Cardiac septum (tissue), 1 donor: ENCODE measurements at places on chromosomes 11 and 22. TPM values are rescaled to one million over a fixed set of nuclear protein-coding genes. Genes with fewer than 3 reads are reported as not detected.

GRCh38 chr11:65560555-65561418, 2.6 kb upstream of the LTBP3 start:
- DNase-seq: no peak

DNA sequence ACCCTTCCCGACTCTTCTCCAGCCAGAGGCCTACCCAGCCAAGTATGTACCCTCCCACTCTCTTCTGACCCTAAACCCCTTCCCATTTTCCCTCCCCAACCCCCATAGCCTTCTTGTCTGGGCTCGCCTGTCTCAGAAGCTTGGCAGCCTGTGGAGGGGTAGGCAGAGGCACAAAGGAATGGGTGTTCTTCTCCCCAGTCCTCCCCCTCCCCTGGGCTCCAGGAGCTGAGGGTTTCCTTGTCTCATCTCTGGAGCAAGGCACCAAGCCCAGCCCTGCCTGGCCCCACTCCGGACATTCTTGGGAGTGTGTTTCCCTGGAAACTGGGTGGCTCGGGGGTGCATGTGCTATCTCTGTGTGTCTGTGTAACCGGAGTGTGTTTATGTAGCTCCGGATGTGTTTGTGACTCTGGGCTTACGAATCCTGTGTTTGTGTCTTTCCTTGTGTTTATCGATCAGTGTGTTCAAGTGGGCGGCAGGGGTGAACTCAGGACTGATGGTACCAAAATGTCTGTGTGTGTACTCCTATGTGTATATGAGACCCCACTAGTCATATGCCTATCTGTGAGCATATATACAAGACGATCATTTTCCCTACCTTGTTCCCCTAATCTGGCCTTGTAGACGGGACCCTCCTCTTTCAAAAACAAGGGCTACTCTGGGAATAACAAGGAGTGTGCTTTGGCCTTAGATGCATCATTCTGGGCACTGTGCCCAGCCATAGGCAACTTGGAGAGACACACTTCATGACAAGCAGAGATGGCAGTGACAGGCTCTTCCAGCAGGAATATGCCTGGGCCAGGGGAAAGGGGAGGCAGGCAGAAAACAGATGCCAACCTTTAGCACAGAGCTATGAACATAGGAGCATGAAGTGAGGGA, 10.9 kb downstream of the PHLDB1 start:
- DNase-seq: peak; percentile 79

DNA sequence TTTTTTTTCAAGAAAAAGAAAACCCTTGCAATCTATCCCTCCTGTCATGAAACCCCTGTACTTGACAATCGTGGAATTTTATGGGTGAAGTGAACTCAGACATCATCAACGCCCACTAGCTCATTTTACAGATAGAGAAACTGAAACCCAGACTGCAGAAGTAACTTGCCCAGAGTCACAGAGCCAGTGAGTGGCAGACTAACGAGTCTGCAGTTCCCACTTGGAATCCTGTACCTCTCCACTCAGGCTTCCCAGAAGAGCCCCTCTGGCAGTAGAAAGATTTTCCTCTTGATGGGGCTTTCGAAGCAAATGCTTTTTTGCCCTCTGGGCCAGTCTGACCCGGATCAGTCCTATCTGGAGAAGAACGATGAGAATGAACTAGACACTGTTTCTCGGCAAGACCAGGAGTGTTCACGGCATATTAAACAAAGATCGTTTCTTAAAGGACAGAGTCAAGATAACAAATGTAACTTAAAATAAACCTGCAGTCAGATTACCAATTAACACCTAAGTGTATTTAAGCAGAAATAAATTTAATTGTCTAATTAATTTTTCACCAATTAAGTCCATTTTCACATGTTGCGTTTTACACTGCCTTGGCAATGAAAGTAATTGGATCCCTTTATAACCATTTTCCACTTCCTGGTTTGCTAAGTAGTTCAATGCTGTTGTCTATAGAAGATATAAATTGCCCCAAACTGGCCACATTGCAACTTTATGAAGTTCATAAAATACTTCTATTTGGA, 61.3 kb upstream of the CREB3L1 start:
- no peak for DNase-seq

- DNase-seq: no peak
Observed at GRCh38 chr11:86660088-86660487, 12.3 kb downstream of the ME3 start.

GRCh38 chr11:47394322-47395222, 13.8 kb upstream of the SLC39A13 start:
- DNase-seq: peak; percentile 88

- DNase-seq: no peak
Observed at GRCh38 chr22:39913321-39913720, 12.4 kb downstream of the GRAP2 start.

- no peak for DNase-seq
Observed at GRCh38 chr11:68872216-68873003, 30.7 kb upstream of the CPT1A start.

- DNase-seq: no peak
Observed at GRCh38 chr11:68386331-68386978, 74.1 kb downstream of the LRP5 start.

- DNase-seq: no peak
Observed at GRCh38 chr22:27583856-27584255, 217.7 kb downstream of the MN1 start.

DNA sequence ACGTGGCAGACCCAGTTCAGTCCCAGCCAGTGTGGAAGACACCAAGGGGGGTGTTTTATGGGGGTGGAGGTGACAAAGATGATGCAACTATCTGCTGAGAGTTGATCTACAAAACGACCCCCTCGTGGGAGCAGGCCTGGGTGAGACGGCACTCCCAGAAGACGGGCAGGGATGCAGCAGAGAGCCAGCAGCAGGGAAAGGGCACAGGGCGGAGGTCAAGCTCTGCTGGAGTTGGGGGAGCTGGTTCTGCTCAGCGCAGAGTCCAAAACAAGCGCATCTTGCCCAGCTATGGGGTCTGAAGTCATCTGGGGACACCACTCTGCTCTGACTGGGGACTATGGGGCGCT, 3.9 kb downstream of the GNB1L start:
- DNase-seq: no peak

- no peak for DNase-seq
Observed at GRCh38 chr22:28989484-28989883, 72.1 kb downstream of the C22orf31 start.

DNA sequence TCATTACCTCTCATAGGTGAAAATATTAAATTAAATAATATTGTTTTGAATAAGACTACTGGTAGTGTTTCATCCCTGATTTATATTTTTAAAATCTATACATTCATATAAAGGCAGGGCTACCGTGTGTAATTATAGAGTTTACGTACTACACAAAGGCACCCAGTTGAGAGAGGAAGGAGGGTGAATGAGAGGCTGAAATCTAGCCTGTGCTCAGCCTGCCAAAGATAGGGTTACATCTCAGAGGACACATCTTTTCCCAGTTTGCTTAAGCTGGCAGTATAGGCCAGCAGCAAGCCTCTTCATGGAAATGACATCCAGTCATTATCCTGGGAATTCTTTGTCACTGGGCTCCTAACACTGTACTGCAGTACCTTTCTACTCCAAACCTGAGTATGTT, 7.5 kb upstream of the B3GNT6 start:
- no peak for DNase-seq

DNA sequence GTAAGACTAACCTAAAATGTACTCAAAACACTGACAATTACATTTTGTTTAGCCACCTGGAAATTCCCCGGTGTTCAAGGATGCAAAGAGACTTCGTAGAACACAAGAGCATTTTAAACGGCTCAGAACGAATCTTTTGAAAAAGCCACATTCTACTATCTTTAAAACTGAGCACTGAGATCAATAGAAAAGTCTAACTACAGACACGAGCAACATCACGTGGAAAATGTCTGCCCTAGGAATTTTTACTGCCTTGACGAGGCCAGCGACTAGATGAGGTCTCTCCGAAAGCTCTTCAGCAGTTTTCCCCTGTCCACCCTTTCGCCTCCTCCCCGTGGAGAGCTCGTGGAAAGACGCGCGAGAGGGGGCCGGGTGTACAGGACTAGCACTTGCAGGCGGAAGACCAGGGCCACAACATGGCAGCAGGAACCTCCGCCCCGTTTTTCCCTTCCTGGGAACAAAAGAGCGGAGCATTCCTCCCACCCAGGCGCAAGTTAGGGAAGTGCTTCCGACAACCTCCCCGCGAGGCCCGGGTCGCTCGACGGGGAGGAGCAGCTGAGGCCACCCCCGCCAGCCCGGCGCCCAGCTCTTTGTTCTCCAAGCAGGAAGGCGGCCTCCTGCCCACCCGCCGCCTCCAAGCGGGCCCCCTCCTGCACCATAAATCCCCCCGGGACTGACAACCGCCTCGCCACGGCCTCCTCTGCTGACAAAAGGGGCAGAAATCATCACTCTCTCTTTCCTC, 1.1 kb downstream of the EIF4G2 start:
- DNase-seq: peak; percentile 92

DNA sequence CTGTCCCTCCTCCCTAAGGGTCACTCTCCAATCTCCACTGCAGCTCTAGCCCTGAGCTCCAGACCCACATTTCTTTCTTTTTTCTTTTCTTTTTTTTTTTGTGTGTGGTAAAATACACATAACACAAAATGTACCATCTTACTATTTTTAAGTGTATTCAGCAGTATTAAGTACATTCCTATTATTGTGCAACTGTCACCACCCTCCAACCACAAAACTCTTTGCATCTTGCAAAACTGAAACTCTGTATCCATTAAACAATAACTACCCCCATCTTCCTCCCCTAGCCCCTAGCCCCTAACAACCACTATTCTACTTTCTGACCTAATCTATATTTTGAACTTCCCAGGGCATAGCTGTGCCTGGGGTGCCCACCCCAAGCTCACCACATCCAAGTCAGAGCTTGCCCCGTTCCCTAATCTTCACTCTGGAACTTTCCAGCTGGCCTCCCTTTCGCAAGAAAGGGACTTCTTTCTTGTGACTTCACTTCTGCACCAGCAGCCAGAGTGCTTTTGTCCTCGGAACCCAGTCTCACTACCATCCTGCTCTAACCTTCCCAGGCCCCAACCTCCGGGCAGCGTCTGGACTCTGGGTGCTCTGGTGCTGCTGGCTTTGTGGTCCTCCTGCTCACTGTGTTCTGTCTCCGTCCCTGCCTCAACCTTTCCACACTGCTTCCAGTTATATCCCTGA, 30.7 kb downstream of the PARVG start:
- DNase-seq: no peak

GRCh38 chr11:87397011-87397865, 359.5 kb downstream of the TMEM135 start:
- no peak for DNase-seq

DNA sequence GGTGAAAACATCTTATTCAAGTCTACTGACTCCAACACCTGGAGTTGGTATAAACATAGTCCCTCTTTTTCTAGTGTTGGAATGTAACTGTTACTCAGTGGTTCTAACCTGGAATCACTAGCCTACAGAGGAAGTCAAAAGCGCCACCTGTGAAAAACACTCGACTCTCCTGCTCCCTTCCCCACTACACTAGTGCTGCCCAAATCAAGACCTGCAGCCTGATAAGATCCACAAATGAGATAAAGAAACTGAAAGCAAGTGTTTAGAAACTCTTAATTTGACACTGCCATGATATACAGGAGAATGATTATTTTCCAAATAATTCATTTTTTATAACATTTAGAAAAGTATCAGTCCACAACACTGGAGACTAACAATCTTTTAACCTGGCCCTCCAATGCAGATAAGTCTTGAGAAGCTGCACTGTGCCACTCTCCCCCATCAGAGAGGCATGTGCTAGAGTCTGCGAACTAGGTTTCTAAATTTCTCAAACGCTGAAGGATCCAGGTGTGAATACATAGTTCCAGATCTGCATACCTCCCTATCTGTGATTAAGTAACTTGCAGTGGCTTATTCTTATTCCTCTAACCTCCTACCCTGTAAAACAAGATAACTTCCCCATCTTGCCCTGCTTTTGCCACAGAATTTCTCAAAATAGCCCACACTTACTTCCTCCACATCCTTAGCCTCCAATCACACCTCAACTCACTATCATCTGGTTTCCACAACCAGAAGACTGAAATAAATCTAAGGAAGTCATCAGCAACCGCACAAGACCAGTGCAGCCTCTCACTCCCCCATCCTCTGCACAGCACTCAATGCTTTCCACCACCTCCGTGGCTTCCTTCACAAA, 88.1 kb downstream of the RRAS2 start:
- DNase-seq: no peak

DNA sequence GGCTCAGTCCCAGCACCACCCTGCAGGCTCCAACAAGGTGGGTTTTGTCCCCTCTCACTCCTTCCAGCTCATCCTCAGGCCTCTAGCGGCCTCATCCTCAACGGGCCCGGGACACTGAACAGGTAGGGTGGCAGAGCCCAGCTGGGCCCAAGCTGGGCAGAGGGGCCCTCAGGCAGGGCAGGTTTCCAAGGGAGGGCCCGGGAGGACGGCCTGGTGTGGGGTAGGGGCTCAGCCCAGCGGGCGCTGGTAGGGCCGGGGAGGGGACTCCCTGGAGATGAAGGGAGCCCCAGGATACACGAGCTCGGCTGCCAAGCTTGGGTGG, 2.5 kb upstream of the IFITM10 start:
- no peak for DNase-seq

DNA sequence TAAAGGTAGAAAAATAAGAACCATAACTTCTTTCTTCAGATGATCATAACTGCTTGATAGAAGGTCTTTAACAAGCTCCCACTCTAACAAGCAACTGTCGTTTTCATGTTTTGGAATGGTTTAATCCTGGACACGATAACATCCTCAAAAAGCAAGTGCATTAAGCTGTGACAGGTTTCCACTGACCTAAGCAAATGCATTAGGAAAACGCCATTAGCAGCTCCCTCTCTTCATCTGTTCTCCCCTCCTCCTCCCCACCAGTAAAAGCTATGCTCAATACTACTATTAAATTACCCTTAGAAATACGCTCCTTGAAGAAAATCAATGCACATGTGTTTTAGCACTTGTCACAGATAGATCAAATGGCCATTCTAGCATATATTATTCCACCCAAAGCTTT, 729.4 kb downstream of the OPCML start:
- no peak for DNase-seq

DNA sequence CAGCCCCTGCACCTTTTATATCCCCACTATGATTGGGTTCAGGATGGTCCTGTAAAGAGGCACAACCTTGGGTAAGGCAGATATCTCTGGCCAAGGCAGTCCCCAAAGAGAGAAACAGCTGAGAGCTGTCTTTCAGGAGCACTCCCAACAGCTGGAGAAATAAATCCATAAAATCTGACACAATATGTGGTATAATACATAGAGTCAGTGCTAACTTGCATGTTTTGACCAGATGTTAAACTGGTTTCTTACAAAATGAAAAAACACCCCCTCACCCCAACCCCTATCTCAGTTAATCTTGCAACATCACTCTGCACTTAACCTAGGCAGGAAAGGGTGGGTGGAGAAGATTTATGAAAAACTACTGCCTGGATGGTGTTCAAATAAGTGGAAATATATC, 44.0 kb upstream of the C11orf87 start:
- DNase-seq: no peak

DNA sequence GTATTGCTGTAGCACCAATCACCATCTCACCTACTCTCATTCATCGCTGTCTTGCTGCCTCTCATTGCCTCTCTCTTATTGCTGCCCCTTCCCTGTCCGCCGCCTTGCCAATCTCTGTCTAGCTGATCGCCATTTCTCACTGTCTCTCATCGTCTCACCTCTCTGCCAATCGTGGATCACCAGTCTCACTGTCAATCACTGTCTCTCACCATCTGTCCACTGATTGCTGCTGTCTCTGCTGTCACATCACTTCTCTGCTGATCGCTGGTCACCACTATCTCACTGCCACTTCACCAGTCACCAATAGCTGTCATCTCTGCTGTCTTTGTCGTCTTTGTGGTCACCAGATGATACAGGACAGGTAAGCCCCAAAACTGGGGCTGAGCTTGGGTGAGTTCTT, 20.6 kb upstream of the RNASEH2C start:
- no peak for DNase-seq

The DEFB131B gene
- not detected for total RNA-seq

The ASRGL1 gene
- 9.2 TPM for total RNA-seq

The SLC22A6 gene
- total RNA-seq: not detected

The OTOG gene
- not detected for total RNA-seq

The PNPLA5 gene
- total RNA-seq: not detected
